ENCODE measurements at places on chromosomes 16 and 17.

- peak; percentile 39 for DNase-seq
Observed at GRCh38 chr17:72560303-72561247, 439.8 kb downstream of the SOX9 start.

DNA sequence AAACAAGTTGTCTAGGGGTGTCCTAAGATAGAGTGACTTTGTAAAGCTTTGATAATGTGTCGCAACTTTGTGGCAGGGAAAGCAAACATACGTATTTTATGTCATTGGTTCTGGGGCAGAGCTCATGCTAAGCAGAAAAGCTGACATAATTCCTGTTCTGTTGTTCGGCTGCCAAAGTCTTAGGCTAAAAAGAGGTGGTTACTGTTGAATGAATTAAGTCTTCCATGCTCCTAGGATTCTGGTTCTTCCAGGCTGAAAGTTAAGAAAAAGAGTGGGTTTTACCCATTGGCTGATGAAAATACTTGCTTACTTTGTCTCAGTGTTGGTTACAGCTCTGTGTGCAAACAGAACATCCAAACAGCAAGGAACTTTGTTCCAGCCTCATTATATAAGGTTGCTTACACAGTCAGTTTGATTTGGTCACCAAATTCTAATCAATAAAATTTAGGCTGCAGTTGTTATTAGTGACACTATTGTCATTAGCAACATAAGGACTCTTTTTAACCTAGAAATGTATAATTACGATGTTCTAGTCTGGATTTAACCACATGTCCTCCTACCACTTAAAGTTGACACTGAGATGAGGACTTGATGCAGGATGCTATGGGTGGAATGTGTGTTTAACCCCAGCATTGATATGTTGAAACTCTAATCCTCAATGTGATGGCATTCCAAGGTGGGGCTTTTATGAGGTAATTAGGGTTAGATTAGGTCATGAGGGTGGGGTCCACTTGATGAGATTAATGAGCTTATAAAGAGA lies 114.0 kb upstream of the GOT2 start:
- DNase-seq: no peak

GRCh38 chr17:69609473-69610305 lies 195.2 kb downstream of the MAP2K6 start:
- no peak for DNase-seq

GRCh38 chr17:28861393-28862203 lies 6.8 kb downstream of the ERAL1 start:
- no peak for DNase-seq

DNA sequence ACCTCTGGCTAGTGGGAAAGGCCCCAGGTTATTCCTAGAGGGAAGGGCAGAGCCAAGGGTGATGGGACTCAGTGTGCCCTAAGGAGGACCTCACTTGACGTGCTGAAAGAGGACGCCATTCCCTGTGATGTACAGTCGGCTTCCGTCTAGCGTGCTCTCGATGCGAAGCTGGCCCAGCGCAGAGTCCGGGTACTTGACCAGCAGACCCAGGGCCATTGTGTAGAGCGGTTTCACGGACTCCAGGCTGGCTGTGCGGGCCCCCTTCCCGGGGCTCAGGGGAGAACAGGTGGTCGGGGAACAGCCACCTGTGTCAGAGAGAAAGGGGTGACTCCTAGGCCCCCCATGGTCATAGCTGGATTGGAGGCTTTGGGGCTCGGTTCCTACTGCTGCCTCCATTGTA lies 19.9 kb downstream of the PLEKHG4 start:
- no peak for DNase-seq

DNA sequence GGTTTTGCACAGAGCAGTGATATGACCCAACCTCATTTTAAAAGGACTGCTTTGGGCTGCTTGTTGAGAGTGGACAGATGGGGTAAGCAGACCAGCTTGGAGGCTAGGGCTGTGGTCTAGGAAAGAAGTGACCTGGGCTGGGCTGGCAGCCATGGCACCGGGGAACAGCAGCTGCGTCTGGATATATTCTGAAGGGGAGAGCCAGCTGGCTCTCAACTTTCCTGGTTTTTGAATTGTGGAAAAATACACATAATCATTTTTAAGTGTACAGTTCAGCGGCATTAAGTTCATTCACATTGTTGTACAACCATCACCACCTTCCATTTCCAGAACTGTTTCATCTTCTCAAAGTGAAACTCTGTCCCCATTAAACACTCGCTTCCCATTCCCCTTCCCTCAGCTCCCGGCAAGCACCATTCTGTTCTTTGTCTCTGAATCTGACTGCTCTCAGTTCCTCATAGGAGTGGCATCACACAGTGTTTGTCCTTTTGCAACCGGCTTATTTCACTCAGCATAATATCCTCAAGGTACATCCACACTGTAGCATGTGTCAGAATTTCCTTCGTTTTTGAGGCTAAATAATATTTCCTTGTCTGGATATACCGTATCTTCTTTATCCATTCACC lies 113.2 kb downstream of the SPECC1 start:
- DNase-seq: peak; percentile 42

Data from DMS79 treated with DMSO at 0.1 percent for 48 hours (cell line).